Left kidney (tissue), 8 donors: ENCODE measurements at places on chromosomes 12 and 14.

DNA sequence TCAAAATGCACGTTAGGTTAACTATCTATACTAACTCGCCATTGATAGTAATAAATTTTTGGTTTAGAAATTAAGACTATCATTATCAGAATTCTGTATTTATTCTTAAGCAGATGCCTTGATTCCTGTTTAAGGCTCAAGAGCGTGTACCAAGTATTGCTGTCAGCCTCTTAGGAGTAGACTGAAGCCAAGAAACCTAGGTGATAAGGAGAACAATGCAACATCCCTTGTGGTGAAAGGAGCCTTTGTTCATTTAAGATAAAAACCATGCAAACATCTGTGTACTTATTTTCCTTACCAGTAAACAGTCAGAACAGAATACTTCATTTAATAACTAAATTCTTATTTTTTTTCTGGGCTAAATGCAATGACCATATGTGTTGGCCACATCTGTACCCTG, 109.4 kb upstream of the NOVA1 start:
- DNase-seq, result no peak

- no peak for DNase-seq
Measured at GRCh38 chr12:123106640-123107359, 44.1 kb downstream of the PITPNM2 start.

GRCh38 chr12:68374307-68374982, 42.3 kb upstream of the MDM1 start:
- DNase-seq, result no peak

DNA sequence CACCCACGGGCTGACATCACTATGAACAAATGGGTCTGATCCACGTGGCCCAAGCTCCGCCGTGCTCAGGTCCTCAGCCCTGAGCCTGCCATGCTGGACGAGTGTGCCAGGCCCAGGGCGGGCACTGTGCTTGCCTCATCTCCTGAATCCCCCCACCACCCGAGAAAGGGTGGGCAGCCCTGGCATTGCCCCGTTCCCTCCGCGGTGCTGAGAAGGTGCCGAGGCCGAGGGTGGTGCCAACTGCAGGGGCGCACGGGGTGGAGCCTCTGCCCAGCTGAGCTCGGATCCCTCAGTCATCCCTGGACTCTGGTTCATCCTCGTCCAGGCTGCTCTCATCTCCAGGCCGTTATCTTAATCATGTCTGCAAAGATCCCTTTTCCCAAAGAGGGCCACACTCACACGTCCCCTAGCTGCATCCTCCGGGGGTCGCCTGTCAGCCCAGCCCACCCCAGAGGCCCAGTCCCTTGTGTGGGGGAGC, 60.6 kb downstream of the NOC4L start:
- no peak for DNase-seq

GRCh38 chr14:100469632-100470522, 117.3 kb downstream of the BEGAIN start:
- DNase-seq, result no peak

- no peak for DNase-seq
Measured at GRCh38 chr12:122144885-122145284, 29.1 kb downstream of the IL31 start.

- DNase-seq, result no peak
Measured at GRCh38 chr12:96195845-96196451, 1.8 kb downstream of the ELK3 start.

GRCh38 chr14:45332360-45332988, 79.5 kb upstream of the MIS18BP1 start:
- no peak for DNase-seq

DNA sequence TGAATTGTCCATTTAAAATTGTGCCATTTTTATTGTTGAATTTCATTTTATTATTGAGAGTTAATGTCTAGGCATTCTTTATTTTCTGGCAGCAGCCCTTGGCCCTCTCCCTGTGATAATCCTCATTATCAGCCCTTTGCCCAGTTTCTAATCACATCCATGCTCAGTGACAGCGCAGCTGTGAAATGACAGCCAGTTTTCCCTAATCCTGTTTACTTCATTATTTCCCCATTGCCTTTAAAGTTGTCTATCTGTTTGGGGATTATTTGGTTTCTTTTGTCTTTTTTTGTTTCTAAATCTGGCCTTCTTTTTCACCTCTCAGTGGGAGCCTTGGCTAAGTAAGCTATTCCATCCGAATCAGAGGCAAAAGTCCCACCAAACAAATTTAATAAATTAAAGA, 476.9 kb downstream of the SLC6A15 start:
- no peak for DNase-seq
